ENCODE measurements at places on chromosomes 16 and 17.
A peak's percentile ranks its signal among the peaks of the same experiment; 100 is the strongest.

GRCh38 chr17:39194985-39195524 lies 2.4 kb downstream of the CACNB1 start:
- DNase-seq, result no peak

- no peak for DNase-seq
Observed at GRCh38 chr16:51559901-51560300, 408.8 kb upstream of the SALL1 start.

- DNase-seq, result no peak
Observed at GRCh38 chr17:44935116-44935515, 12.5 kb downstream of the KIF18B start.

GRCh38 chr17:32161029-32161428 lies 18.7 kb downstream of the RHOT1 start:
- DNase-seq, result no peak

- no peak for DNase-seq
Observed at GRCh38 chr17:36144014-36144413, 32.4 kb downstream of the TBC1D3B start.

DNA sequence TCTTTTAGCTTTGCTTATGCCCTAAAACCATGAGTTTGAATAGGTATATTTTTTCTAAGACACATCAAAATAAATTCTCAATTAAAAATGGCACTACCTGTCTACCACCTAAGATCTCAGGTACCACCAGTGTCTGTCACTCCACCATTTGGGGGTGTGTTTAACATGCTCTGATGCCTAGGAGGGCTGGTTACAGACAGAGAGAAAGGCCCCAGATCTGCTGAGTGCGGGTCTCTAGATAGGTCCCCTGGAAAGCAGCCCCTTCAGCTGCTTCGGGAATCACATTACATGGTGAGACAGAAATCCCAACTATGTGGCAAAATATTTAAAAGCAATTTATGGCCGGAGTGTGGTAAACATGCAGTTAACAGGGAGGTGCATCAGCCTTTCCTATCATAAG lies 653 bp upstream of the VAC14 start:
- DNase-seq, result no peak

DNA sequence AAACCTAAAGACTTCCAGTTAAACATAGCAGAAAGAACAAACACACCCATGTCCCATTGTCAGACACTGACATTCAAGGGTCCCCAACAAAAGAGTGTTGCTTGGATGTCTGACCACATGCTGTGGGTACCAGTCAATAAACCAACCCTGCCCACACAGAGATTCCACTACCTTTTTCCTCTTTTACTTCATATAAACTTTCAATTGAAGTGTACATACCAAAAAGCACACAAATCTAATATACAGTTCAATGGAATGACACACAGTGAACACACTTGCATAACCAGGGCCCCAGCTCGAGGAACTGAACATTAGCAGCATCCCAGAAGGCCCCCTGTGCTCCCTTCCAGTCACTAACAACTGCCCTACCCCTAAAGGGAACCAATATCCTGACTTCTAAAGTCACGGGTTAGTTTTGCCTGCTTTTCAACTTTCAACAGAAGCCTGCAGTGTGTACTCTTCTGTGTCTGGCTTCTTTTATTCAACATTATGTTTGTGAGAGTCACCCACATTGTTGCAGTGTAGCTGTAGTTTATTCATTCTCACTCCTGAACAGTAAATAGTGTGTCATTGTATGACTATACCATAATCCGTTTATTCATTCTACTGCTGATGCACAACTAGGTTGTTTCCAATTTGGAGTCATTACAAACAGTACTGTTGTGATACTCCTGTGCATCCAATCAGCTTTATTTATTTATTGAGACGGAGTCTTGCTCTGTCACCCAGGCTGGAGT lies 18.0 kb downstream of the CFDP1 start:
- no peak for DNase-seq

- DNase-seq, result no peak
Observed at GRCh38 chr16:86595983-86596605, 17.7 kb downstream of the FOXL1 start.

DNA sequence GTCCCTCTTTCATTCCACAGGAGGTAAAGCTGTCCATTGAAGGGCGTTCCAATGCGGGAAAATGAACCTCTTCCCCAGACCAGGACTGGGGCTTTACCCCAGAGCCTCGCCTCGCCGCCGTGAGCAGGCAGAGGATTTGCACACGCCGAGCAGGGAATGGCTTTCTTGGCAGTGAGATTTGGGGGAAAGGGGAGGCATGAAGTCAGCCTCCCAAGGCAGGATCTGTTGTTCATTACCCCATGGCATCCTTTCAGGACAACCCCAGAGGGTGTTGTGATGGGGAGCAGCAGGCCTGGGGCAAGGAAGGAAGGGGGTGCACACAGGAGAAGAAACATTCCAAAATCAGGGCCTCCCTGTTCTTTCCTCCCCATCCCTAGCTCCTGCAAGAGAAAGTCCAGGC lies 6.0 kb downstream of the ATXN1L start:
- DNase-seq, result no peak

- no peak for DNase-seq
Observed at GRCh38 chr16:69188236-69188549, 1.2 kb downstream of the SNTB2 start.

- no peak for DNase-seq
Observed at GRCh38 chr17:63768433-63768832, 5.0 kb downstream of the CCDC47 start.

GRCh38 chr16:4293822-4294457 lies 21.1 kb upstream of the TFAP4 start:
- DNase-seq, result no peak

GRCh38 chr17:2844416-2844815 lies 48.2 kb downstream of the RAP1GAP2 start:
- DNase-seq, result no peak

GRCh38 chr17:70493277-70493874 lies 324.0 kb downstream of the KCNJ2 start:
- DNase-seq, result no peak

GRCh38 chr17:69047368-69048263 lies 13.1 kb downstream of the ABCA9 start:
- DNase-seq, result no peak

- no peak for DNase-seq
Observed at GRCh38 chr17:9918804-9919352, 13.8 kb upstream of the RCVRN start.

GRCh38 chr17:5472511-5472910 lies 3.7 kb upstream of the DHX33 start:
- no peak for DNase-seq

- DNase-seq, result no peak
Observed at GRCh38 chr16:86501989-86502855, 8.1 kb upstream of the FOXF1 start.

DNA sequence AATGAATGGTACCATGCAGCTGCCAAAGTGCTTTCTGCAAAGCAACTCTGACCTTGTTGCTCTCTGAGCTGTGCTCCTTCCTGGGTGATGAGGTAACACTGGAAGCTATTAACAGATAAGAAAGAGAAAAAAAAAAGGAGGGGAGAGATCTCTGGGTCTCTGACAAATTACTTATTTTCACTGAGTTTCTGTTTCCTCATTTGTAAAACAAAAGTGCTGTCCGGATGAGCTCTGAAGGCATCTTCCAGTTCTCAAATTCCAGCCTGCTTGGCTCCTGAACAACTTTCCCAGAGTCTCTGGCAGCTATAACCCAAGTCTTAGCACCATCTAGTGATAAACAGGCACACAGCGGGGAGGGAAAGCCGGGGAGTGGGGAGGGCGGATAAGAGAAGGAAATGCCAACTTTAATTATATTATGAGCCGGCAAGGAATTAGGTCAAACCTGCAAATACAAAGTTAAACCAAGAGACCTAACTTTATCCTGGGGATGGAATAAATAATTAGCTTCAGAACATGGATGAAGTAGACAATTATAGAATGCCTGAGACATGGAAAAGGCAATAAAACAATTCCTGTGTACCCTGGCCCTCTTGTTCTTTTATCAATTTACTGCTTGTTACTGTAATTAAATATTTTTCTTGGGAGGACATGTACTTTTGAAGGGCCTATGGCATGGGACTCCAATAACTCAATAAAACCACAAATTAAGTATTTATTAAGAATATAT lies 61.3 kb upstream of the KIFC3 start:
- DNase-seq, result no peak

- no peak for DNase-seq
Observed at GRCh38 chr16:65178151-65178550, 56.3 kb upstream of the CDH11 start.

- no peak for DNase-seq
Observed at GRCh38 chr17:56881685-56882295, 32.1 kb downstream of the TRIM25 start.

DNA sequence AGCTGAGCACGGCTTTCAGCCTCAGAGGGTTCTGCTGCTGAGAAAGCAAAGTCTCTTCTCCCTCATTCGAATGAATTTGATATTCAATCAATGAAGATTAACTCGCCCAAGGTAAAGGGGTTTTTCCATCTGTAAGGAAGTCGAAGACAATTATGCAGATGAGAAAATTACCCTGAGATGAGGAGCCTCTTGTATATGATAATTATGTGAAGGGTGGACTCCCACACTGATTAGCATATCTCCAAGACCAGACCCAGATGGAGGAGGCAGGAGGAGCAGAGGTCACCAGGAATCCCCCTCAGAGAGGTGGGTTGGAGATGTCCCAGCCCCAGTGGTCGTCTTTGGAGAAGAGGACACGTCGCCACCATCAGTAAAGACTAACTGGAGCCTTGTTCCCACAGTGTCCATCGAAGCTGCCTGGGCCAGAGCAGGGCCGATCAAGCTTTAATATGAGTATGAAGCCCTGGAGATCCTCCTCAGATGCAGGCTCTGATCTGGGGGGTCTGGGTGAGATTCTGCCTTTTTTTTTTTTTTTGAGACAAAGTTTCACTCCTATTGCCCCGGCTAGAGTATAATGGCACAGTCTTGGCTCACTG lies 61.5 kb upstream of the LHX1 start:
- DNase-seq, result no peak

- no peak for DNase-seq
Observed at GRCh38 chr17:74128456-74129211, 74.8 kb upstream of the RPL38 start.

DNA sequence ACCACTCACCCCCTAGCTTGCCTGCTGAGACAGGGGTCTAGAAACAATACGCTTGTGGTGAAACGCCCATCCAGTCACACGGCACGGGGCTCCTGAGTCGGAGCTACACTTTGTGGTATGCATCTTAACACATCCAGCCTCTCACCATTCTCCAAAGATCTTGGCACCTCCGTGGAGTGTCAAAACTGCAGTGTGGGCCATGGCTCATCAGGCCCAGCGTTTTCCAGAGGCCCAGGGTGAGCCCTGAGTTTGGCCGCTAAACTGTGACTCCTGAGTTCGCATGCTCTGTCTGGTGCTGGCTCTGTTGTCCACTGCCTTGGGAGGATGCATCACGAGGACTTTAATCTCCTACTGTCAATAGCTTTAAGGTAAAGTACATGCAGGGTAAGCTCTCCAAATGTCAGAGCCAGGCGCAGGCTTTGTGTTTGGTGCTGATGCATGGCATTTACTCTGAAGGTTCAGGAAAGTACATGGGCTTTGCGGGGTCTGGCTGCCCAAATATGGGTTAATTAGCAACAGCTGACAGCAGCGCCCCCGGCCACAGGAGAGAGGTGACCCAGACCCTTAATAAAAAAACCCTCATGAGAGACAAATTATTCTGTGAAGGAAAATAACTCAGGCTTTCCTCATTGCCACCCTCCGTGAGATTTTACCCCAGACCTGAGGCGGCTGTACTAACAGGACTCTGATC lies 118.4 kb downstream of the CCDC182 start:
- DNase-seq, result no peak

- DNase-seq, result peak; percentile 45
Observed at GRCh38 chr17:38674014-38674748, 576 bp downstream of the EPOP start.

- DNase-seq, result no peak
Observed at GRCh38 chr16:66408163-66409048, 18.7 kb upstream of the BEAN1 start.

DNA sequence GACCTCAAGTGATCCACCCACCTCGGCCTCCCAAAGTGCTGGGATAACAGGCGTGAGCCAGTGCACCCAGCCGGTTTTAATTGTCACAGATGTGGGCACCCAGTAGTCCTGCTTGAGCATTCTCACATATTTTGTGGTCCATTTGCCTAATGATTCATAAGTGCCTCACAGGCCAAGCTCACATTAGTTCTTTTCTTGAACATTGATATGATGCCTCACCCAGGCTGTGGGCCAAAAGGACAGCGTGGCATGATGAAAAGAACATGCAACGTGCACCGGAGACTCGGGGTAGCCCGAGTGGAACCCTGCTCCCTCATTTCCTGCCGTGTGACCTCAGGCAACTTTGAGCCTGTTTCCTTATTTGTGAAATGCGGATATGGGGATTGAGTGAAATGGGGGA lies 181.9 kb downstream of the SNX29 start:
- no peak for DNase-seq

GRCh38 chr16:57367116-57367752 lies 5.1 kb upstream of the CX3CL1 start:
- no peak for DNase-seq

- no peak for DNase-seq
Observed at GRCh38 chr16:24953721-24954120, 61.4 kb downstream of the ARHGAP17 start.

DNA sequence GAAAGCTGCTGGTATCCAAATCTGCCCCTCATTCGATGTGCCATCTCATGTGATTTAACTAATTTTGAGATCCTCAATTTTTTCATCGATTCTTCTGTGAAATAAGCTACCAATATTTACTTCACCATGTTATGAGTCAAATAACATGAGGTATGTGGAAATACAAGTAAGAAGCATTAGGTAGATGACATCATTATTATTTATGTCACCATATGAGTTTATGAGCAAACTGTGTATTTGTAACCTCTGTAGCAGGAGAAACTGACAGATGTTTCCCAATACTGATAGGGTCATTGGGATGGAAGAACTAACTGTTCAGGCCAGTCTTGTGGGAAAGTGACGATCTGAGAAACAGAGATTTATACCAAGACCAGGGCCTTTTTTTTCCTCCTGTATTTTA lies 229.4 kb upstream of the GOT2 start:
- DNase-seq, result no peak

DNA sequence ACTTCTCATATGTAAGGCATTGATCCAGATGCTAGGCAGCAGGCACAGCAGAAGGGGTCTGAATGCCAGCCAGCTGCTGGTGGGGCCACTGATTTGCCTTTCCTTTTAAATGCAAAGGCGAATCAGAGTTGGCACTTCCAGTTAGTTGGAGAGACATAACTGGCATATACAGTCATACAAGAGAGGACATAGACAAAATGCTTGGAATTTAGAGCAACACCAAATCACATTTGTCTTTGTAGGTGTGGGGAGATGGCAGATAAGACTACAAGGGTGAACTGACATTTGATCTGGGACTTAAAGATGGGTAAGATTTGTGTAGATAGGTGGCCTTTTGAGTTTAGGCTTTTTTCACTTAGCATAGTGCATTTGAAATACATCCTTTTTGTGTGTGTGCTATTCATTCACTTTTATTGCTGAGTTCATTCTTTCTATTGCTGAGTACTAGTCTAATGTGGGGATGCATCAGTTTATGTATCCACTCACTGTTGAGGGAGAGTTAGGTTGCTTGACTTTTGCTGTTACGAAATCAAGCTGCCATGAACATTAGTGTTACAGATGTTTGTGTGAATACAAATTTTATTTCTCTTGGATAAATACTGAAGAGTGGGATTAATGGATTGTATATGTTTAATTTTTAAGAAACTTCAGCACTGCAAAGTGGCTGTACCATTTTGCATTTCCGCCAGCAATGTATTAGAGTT lies 74.1 kb downstream of the SPECC1 start:
- DNase-seq, result no peak

- no peak for DNase-seq
Observed at GRCh38 chr16:21653571-21653970, 1.2 kb upstream of the IGSF6 start.

- no peak for DNase-seq
Observed at GRCh38 chr16:5321930-5322329, 224.3 kb upstream of the EEF2KMT start.

Measured in 8988T (cell line).